ENCODE measurements at places on chromosomes 4 and X.

GRCh38 chr4:75985116-75985515, 5.6 kb downstream of the SDAD1 start:
- no peak for DNase-seq

- no peak for DNase-seq
Measured at GRCh38 chr4:97027728-97028410, 1115.4 kb downstream of the STPG2 start.

DNA sequence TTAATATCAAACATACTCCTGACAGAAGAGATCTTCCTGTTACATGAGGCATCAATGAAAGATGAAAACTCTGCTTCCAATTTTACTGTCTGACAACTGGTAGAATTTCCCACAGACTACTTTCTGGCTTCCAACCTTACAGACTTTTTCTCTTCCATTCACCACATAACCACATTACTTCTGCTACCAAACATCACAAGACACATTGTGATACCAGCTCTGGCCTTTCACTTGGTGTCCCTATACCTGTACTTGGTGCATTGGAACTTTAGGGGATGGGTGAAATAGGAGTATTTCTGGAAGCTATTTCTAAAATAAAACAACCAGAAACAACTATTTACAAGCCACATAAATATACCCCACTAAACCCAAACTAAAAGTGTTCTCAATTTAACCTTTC, 20.5 kb downstream of the AMTN start:
- no peak for DNase-seq

- DNase-seq = no peak
Measured at GRCh38 chr4:19417256-19417655, 834.4 kb upstream of the SLIT2 start.

GRCh38 chr4:87717276-87718031, 67.4 kb downstream of the DMP1 start:
- DNase-seq = no peak

DNA sequence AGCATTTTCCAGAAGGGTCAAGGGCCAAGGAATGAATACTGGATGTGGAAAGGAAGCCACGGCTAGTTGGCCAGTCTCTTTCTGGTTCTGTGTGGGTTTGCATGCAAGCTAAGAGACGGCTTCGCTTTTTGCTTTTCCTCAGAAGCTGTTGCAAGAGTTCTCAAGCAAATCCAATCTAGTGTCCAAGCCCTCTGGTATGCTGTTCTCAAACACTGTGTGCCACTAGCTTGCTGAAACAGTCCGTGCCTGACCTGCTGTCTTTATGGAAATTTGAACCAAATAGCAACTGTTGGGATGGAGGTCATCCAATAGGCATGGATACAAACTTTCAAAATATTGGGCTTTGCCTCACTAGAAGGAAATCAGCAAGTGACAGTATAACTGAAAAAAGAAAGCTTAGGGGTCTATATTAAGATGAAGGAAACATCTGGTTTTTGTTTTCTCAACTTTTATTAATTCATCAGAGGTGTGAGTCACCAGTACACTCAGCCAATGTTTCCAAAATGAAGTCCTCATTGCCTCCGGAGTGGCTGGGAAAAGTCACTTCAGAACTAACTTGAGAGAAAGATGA, 70.5 kb downstream of the SLC9A6 start:
- no peak for DNase-seq

- no peak for DNase-seq
Measured at GRCh38 chr4:16122308-16122711, 38.5 kb upstream of the PROM1 start.

GRCh38 chr4:130808492-130808891, 1712.5 kb downstream of the C4orf33 start:
- DNase-seq = peak; percentile 56

- no peak for DNase-seq
Measured at GRCh38 chrX:107619885-107620322, 8.4 kb upstream of the PRPS1 start.

DNA sequence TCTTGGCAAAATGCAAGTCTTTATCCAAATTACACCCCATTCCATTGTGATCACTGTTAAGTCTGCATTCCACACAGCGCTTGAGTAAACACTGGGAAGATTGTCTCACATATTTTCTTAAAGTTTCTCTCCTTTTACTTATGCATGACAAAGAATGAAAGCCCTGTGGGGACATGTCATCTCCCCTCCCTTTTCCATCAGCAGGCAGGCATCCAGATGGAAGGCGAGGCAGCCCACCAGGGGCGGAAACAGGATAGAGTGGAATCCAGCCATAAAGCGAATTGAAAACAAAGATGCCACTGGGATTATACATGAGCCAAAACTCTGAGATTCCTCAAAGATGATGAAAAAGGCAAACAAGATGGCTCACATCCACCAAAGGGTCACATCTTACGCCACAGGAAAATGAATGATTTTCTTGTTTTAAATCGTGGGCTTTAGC, 78.2 kb downstream of the AFAP1 start:
- no peak for DNase-seq

DNA sequence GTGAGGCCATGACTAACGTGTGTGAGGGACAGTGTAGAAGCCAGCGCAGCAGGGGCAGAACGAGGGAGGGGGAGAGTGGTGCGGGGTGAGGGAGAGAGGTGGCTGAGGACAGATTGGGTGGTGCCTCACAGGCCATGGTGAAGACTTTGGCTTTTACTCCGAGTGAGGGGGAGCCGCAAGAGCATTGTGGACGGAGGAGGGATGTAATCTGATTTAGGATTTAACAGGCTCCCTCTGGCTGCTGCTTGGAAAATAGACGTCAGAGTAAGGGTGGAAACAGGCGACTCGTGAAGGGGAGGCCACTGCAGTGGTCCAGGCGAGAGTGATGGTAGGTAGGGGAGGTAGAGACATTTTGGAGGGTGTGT, 13.0 kb downstream of the PPP1R3F start:
- DNase-seq = no peak

- no peak for DNase-seq
Measured at GRCh38 chr4:175371091-175371490, 441.0 kb downstream of the GPM6A start.

- DNase-seq = no peak
Measured at GRCh38 chrX:29627833-29628232, 587.5 kb upstream of the MAGEB2 start.

- no peak for DNase-seq
Measured at GRCh38 chrX:154799556-154800348, 5.5 kb downstream of the MPP1 start.

GRCh38 chr4:45751877-45752530, 371.9 kb downstream of the GABRG1 start:
- DNase-seq = no peak

GRCh38 chrX:105564501-105564900, 257.8 kb upstream of the NRK start:
- DNase-seq = no peak

DNA sequence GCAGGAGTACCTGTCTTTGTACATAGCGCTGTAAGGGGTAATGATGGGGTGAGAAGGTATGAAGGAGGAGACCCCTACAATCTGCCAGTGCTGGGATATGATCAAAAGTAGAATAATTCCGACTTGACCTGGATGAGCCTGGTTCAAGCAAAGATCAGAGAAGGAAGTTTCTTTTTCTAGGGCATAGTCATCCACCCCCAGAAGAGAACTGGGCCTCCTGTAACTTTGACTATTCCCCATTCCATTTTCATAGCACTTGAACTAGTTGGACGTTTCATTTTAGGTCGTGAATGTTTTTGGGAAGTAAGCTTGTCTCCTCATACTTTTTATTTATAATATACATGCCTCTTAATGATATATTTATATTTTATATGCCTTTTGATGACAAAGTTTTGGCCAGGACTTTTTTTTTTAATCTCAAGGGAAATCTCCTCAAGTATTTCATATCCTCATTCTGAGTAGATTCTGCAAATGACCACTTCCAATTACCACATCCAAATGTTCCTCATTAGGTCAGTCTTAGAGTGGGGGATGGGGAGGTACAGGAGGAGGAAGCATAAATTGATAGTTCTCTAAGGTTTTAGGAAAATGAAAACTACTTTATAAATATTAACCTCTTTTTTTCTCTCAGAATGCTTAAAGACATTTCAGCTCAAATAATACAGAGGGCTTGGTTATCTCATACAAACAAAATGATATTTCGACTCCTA, 3.5 kb downstream of the CXorf58 start:
- no peak for DNase-seq

GRCh38 chr4:41069257-41069656, 145.1 kb downstream of the APBB2 start:
- no peak for DNase-seq

DNA sequence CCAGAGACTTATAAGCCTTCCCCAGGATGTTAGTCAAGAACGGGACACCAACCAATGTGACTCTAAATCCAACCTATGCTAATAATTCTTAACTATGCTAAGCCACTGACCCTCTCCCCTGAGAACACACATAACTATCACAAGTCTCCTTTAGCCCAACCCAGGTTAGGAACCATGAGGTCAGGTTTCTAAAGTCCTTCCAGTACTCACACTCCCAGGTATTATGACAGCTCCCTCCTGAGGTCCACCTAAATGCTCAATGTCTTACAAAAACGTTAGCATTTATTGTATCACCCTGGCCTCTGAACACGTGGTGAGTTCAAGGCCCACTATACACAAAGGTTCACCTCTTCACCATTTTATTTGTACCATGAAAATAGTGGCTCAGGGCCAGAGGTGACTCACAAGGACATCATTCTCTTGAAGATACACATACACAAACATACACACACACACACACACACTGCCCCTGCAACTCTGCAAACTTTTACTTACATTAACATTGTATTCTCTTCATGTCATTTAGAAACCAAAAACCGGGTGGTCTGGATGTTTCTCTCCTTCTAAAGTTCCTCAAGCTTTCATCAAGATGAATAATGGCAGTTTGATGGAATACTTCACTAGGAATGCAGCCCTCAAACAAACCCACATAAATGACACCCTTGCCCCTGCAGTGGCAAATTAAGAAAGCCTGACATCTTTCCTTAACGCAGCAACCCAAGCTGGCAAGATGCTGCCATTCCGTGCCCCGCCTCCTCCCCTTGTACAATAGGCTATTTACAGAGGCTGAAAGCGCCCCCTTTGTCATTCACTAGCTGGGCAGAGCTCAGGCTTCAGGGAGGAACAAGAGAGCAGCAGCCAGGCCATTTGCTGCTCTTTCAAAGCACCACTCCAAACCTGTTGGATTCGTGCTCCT, 17.7 kb downstream of the ACSL1 start:
- no peak for DNase-seq

- DNase-seq = no peak
Measured at GRCh38 chrX:56783450-56783831, 54.4 kb downstream of the NBDY start.

GRCh38 chrX:130179579-130180215, 7.9 kb downstream of the RAB33A start:
- DNase-seq = no peak

- DNase-seq = no peak
Measured at GRCh38 chr4:100254237-100254636, 64.0 kb upstream of the DDIT4L start.

DNA sequence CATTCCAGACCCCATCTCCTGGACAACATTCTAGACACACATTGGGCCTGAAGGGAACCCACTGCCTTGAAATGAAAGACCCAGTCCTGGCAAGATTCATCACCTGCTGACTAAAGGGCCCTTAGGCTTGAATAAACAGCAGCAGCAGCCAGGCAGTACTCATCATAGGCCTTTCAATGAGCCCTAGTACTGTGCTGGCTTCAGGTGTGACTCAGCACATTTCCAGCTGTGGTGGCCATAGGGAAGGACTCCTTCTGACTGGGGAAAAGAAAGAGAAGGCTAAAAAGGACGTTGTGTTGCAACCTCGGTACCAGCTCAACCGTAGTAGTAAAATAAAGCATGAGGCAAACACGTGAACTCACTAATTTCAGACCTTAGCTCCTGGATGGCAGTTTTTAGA, 344.0 kb downstream of the ACTRT1 start:
- no peak for DNase-seq

DNA sequence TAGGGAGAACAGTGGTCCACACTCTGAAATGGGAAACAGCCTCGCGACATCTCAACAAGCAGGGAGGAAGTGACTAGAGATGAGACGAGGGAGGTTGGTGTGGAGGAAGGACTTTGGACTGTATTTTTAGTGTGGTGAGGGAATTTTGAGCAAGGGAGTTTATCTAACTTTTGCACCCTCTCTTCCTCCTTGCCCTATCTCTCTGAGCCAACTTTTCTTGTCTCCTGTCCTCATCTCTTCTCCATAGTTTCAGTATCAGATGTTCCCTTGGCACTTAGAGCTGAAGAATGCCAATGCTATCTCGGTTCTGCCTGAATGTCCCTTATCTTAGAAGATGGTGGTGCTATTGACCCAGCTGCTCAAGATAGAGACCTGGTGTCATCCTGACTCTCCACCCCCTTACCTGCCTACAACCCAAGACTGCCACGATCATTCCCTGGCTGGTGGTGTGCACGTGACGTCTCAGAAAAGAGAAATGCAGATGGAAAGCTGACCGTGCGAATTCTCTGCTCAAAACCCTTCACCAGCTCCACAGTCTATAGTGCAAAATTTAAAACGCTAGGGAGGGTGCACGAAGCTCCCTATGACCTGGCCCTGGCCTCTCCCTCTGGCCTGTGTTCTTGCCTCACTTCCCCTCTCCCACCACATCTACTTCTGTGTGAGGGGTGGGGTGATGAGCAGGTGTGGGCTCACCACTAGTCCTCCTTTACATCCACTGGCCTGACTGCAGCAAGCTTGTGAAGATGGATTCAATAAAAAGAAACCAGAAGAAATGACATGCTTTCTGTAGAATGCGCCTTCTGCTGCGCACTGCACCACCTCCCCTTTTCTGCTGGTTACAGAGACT, 20.9 kb downstream of the MPP1 start:
- no peak for DNase-seq

DNA sequence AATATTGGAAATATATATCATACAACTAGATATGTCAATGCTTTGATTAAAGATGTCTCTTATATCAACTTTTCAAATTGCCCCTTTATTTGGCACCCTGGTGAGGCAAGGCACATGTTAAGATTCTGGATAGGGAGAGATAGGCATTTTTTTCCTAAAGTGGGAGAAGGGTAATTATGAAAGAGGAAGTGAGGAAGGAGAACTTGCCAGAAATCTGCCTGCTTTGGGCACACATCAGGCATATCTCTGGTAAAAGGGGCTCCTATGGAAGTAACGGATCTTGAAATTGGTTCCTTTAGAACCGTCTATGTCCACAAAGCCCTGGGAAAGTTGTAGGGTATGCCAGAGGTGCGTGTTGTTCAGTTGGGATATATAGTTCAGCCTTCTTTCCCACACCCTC, 5.7 kb downstream of the IL15 start:
- DNase-seq = no peak

DNA sequence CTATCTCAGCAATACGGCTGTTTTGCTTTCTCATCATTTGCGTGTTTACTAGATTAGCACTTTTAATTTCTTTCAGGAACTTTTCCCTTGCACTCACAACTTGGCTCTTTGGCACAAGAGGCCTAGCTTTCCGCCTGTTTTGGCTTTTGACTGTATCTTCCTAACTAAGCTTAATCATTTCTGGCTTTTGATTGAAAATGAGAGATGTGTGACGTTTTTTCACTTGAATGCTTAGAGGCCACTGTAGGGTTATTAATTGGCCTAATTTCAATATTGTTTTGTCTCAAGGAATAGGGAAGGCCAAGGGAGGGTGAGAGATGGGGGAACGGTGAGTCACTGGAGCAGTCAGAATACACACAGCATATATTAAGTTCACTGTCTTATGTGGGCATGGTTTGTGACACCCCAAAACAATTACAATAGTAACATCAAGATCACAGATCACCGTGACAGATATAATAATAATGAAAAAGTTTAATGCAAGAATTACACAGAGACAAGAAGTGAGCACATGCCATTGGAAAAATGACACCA, 27.3 kb downstream of the MND1 start:
- DNase-seq = no peak

GRCh38 chr4:52833941-52834525, 28.1 kb upstream of the RASL11B start:
- DNase-seq = no peak

GRCh38 chr4:141692081-141692480, 55.7 kb downstream of the IL15 start:
- DNase-seq = no peak

All from NAMALWA (cell line).